ENCODE measurements at places on chromosomes 12 and 14. TPM values are rescaled to one million over a fixed set of nuclear protein-coding genes. Genes with fewer than 3 reads are reported as not detected.
A peak's percentile ranks its signal among the peaks of the same experiment; 100 is the strongest.

GRCh38 chr14:62081012-62081612, 318.9 kb downstream of the SNAPC1 start:
- H3K27ac ChIP-seq, result no peak overlapping the region
- no peaks in the 10 kb centered on the region for H3K4me1 ChIP-seq
- DNase-seq, result no peak
- no peaks in the 10 kb centered on the region for H3K27me3 ChIP-seq

GRCh38 chr12:109900752-109901580, 892 bp downstream of the TCHP start:
- 0 out of 2 replicates have a peak overlapping the region, but pooled peaks have one; percentile 5 for H3K27ac ChIP-seq
- peak overlapping the region; percentile 73 for H3K4me3 ChIP-seq
- H3K4me1 ChIP-seq, result peaks cover 16% of the 10 kb centered on the region
- no peaks in the 10 kb centered on the region for H3K36me3 ChIP-seq

DNA sequence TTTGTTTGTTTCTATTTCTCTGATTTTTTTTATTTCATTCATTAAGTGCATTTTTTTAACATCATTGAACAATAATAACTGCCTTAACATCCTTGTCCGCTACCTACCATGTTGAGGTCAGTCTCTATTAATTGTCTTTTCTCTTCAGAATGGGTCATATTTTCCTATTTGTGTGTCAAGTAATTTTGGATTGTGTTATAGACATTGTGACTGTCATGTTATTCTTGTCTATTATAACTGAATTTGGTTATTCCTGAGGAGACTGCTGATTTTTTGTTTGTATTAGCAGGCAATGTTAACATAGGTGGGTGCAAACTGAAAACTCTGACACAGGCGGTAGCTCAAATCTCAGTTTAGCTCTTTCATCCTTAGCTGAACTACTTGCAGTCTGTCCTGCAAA, 169.9 kb downstream of the DICER1 start:
- H3K27me3 ChIP-seq, result peaks cover 5% of the 10 kb centered on the region
- H3K36me3 ChIP-seq, result no peaks in the 10 kb centered on the region
- H3K27ac ChIP-seq, result no peak overlapping the region
- H3K4me3 ChIP-seq, result no peak overlapping the region

- H3K4me3 ChIP-seq, result no peak overlapping the region
- no peak overlapping the region for H3K27ac ChIP-seq
- peaks cover 23% of the 10 kb centered on the region for H3K4me1 ChIP-seq
Observed at GRCh38 chr12:93126069-93126474, 197.0 kb upstream of the EEA1 start.

GRCh38 chr14:37150414-37150813, 22.0 kb downstream of the SLC25A21 start:
- no peak overlapping the region for H3K27ac ChIP-seq
- no peaks in the 10 kb centered on the region for H3K36me3 ChIP-seq
- no peak for DNase-seq
- H3K4me1 ChIP-seq, result no peaks in the 10 kb centered on the region
- no peaks in the 10 kb centered on the region for H3K27me3 ChIP-seq

GRCh38 chr12:22682663-22683062, 57.7 kb downstream of the ETNK1 start:
- DNase-seq, result no peak
- no peak overlapping the region for H3K27ac ChIP-seq
- peaks cover 14% of the 10 kb centered on the region for H3K36me3 ChIP-seq
- no peaks in the 10 kb centered on the region for H3K27me3 ChIP-seq
- H3K4me3 ChIP-seq, result no peak overlapping the region

GRCh38 chr12:67760586-67761275, 112.2 kb downstream of the DYRK2 start:
- no peak overlapping the region for H3K27ac ChIP-seq
- H3K27me3 ChIP-seq, result no peaks in the 10 kb centered on the region
- DNase-seq, result no peak
- H3K4me1 ChIP-seq, result peaks cover 21% of the 10 kb centered on the region
- no peak overlapping the region for H3K4me3 ChIP-seq

GRCh38 chr12:25436206-25437030, 116.7 kb downstream of the LMNTD1 start:
- DNase-seq, result peak; percentile 58
- H3K27me3 ChIP-seq, result no peaks in the 10 kb centered on the region
- H3K4me3 ChIP-seq, result peak overlapping the region; percentile 45
- no peaks in the 10 kb centered on the region for H3K4me1 ChIP-seq

DNA sequence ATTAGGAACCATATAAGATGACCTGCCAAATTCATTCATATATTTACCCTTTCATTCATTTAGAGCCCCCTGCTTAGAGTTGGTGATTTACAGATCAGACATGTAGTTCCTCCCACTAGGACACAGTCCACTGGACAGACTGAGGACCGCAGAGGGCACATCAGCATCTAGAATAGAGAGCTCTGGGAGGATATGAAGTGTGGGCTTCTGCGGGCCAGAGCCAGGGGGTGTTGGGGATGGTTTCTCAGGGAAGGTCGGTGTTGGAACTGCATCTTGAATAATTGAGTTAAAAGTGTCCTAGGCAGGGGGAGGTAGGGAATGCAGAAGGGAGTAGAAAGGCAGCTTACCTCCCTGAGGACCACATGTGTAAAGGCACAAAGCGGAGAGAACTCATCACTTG, 42.9 kb downstream of the KLC1 start:
- no peak overlapping the region for H3K27ac ChIP-seq
- no peak for DNase-seq
- H3K36me3 ChIP-seq, result peaks cover 78% of the 10 kb centered on the region

GRCh38 chr14:51774209-51774608, 86.2 kb upstream of the GNG2 start:
- no peaks in the 10 kb centered on the region for H3K27me3 ChIP-seq
- H3K4me1 ChIP-seq, result no peaks in the 10 kb centered on the region
- H3K4me3 ChIP-seq, result no peak overlapping the region
- DNase-seq, result no peak

DNA sequence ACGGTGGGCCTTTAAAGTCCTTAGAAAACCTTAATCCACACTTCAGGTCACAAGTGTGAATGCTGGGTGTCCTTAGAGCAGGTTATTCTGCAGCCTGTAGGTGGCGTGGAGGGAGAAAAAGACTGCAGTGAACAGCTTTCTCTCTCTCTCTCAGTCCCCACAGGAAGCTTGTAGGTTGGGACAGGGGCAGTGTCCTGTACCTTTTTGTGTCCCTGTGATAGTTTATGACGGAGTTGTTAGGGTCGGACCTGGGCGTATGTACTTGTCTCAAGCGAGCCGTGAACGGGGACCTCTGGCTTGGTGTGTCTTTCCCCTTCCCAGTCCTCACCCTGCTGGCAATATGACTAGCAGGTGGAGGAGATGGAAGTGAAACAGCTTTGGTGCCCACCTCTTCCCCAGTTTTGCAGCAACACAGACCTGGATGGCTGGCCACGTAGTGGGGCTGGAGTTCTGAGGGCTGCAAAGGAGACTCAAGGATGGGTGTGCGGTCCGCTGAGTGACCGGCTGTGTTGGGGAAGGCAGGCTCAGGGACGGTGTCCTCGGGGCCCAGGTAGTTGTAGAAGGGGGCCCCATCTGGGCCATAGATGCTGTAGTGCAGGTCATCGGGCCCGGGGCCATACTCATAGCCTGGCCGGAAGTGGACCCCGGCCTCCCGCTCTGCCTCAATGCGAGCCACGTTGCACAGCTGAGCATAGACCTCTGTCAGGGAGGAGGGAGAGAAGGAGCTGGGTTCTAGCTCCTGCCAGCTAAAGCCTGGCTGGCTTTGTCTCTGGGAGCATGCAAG, 8.9 kb downstream of the ISCA2 start:
- no peaks in the 10 kb centered on the region for H3K27me3 ChIP-seq
- peaks cover 14% of the 10 kb centered on the region for H3K36me3 ChIP-seq
- peak; percentile 47 for DNase-seq
- peaks cover 11% of the 10 kb centered on the region for H3K4me1 ChIP-seq
- H3K4me3 ChIP-seq, result no peak overlapping the region

DNA sequence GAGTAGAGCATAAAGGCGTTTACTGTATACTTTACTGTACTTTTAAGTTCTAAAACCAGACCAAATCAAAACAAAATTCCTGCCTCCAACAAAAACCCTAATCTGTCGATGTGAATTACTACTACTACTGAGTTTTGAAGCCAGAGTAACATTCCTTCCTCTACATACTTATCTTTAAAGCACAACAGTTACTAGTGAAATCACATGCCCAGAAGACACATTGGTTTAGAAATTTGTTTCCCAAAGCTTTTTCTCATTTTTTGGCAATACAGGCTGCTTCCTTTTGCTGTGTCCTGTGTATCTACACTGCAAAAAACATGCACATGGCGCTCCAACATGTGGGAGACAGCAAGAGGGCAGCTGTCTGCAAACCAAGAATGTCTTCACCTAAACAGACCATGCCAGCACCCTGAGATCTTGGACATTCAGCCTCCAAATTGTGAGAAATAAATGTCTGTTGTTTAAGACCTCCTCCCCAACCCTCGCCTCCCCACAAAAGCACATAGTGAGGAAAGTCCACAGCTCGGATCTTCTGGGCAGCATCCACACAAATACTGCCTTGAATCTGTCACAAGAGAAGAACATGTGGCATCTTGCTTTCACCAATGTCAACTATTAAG, 21.1 kb downstream of the SETD3 start:
- DNase-seq, result no peak
- no peaks in the 10 kb centered on the region for H3K36me3 ChIP-seq
- H3K27me3 ChIP-seq, result no peaks in the 10 kb centered on the region
- H3K27ac ChIP-seq, result no peak overlapping the region
- H3K4me1 ChIP-seq, result no peaks in the 10 kb centered on the region

DNA sequence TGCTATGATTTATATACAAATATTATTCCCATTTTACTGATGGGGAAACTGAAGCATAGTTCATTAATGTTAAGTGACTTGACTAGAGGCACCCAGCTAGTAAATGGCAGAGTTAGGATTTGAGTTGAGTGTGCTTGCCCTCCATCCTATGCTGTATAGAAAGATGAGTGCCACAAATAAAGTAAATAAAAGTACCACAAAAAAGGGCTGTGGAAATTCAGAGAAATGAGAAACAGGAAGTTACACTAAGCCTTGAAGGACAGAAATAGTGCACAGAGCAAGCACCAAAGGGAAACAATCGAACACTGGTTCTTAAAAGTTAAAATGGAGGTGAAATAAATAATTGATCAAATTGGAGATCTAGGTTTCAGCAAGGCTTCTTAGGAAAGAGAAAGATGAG, 9.2 kb upstream of the ABCD2 start:
- no peaks in the 10 kb centered on the region for H3K36me3 ChIP-seq
- no peak overlapping the region for H3K27ac ChIP-seq
- DNase-seq, result no peak
- no peaks in the 10 kb centered on the region for H3K4me1 ChIP-seq

Gene MANSC4
- not detected for total RNA-seq

DNA sequence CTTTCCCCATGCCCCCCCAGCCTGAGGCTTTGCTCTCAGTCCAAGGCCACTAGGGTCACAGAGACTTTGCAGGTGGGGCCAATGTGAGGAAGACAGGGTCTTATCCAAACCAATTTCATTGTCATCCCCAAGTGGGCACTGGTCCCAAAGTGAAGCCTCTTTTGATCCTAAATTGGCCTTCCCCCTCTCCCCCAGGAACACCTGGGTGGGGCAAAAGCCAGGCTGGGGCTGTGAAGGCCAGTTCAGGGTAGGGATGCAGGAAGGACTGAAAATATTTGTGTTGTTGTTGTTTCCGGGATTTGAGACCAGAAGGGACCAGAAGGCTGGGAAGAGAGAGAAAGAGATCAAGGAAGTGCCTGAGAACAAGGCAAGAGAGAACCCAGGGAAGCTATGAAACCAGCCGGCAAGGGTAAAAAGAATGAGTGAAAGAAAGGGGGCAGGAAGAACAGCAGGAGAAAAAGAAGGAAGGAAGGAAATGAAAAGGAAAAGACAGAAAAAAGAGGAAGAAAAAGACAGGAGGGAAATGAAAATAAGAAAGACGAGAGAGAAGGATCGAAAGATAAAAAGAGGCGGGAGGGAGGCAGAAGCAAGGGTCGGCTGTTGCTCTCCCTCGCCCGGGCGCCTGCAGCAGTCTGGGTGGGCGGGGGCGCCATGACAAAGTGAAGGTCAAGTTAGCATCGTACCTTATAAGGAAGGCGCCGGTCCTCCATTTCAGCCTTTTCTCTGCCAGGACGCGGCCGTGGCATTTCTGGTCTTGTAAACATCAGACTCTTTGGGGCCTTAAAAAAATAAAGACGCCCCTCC, 7.4 kb upstream of the HOXC11 start:
- no peak overlapping the region for H3K4me3 ChIP-seq
- H3K36me3 ChIP-seq, result no peaks in the 10 kb centered on the region
- no peaks in the 10 kb centered on the region for H3K27me3 ChIP-seq
- H3K4me1 ChIP-seq, result peaks cover 10% of the 10 kb centered on the region

Gene LPAR5
- total RNA-seq, result 14.2 TPM

Gene GNS
- total RNA-seq, result 74.9 TPM

DNA sequence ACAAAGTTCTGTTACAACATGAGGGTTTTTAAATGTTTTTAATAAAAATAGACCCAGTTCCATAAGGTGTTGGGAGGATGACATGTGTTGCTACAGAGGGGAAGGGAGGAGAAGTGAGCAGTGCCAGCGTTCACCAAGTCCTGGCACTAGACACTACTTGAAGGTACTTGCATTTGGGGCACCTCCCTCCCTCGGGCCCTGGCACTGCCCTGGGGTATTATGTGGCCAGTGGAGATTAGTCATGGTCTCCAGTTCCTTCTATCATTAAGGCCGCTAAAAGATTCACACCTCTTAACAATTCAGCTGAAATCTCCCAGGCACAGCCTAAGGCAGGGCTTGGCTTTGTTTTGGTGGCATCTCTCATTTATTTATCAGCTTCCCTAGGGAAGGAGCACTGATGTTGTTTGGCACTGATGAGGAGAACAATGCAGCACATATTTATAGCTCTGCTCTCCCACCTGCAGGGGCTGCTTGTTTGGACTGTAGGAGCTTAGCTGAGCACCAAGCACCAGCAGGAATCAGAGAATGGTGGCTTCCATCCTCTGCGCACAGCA, 155.5 kb upstream of the NTF3 start:
- no peaks in the 10 kb centered on the region for H3K36me3 ChIP-seq
- no peak for DNase-seq
- H3K4me1 ChIP-seq, result no peaks in the 10 kb centered on the region
- no peak overlapping the region for H3K27ac ChIP-seq
- peaks cover 34% of the 10 kb centered on the region for H3K27me3 ChIP-seq

Gene TPPP2
- not detected for total RNA-seq

DNA sequence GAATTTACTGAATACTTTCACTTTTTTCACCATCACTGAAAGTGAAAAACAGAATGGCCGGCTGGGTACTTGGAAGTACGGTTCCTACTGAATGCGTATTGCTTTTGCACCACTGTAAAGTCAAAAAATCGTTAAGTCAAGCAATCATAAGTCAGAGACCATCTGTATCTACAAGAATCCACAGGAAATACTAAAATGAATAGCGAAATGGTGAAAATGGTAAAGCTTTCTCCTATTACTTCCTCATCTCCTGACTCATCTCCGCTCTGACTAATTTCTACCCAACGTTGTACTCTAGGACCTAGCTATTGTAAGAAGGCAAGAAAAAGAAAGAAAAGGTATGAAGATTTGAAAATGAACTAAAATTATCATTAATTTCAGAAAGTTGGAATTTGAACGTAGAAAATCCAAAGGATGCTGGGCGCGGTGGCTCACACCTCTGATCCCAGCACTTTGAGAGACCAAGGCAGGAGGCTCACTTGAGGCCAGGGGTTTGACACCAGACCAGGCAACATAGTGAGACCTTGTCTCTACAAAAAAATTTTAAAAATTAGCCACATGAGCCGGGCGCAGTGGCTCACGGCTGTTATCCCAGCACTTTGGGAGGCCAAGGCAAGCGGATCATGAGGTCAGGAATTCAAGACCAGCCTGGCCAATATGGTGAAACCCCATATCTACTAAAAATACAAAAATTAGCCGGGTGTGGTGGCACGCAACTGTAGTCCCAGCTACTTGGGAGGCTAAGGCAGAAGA, 5.3 kb upstream of the CDCA4 start:
- H3K27ac ChIP-seq, result peak overlapping the region; percentile 95
- H3K36me3 ChIP-seq, result peaks cover 4% of the 10 kb centered on the region
- DNase-seq, result peak; percentile 55
- peaks cover 57% of the 10 kb centered on the region for H3K4me1 ChIP-seq

Gene LRTM2
- total RNA-seq, result not detected

Measured in PC-9 (cell line).